Fibroblast of skin of right biceps (primary cell): ENCODE measurements at places on chromosomes 16 and 17.

GRCh38 chr16:65838001-65838400, 528.5 kb upstream of the CDH5 start:
- DNase-seq: no peak

- DNase-seq: peak; percentile 84
These were observed 39.5 kb downstream of the DYNLRB2 start for GRCh38 chr16:80580109-80580832.

GRCh38 chr17:37220607-37220953, 155.2 kb upstream of the C17orf78 start:
- DNase-seq: peak; percentile 21

GRCh38 chr17:77427391-77427991, 286.7 kb downstream of the SEC14L1 start:
- DNase-seq: peak; percentile 82

DNA sequence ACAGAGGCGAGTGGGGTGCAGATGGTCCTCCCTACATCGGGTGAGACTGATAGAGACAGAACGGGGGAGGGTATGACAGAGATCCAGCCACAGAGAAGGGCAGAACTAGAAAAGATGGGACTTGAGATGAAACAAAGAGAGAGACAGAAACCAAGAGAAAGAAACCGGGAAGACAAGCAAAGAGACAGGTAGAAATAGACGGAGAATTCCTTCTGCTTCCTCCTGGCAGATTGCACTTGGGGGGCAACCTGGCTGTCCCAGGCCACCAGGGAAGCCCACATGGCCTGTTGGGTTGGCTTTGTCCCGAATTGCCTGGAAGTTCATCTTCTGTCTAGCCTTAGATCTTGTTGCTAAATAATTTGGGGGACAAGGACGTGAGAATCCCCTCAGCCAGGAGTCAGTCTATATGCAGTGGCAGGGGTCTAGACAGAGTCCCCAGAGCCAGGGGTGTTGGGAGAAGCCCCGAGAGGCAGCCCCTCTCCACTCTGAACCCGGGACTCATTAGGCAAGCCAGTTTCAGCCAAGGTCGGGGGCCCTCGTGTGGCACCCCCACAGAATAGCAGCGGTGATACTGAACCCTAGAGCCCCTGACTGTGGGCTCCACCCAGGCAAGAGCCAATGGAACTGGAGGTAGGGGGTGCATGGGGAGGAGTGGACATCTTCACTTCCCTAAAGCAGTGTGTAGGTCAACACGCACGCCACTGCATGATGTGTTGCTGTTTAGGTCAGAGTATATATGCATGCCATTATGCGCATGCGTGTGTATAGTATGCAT, 627 bp upstream of the TSPOAP1 start:
- peak; percentile 42 for DNase-seq

- DNase-seq: no peak
These were observed 90.2 kb upstream of the ERCC4 start for GRCh38 chr16:13829697-13830299.

GRCh38 chr16:83732536-83732935, 75.2 kb upstream of the HSBP1 start:
- DNase-seq: no peak

DNA sequence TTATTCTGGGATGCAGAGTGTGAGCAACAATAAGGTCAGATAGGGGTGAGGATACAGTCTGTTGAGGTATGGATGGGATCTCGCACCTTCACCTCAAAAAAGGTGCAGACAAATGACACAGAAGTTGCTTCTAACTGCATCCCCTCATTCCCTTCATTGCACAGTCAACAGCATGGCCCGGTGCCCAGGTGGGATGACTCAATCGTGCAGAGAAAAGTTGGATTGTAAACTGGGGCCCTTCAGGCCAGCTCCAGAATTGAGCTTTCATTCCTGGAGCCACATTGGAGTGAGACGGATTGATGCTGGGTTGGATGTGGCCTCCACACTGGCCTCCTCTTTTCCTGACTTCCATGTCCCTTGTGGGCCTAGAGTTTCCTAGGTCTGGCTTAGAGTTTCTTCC, 977.4 kb downstream of the KCNJ18 start:
- no peak for DNase-seq

- DNase-seq: no peak
These were observed 21.1 kb downstream of the KCTD19 start for GRCh38 chr16:67305216-67306071.

GRCh38 chr16:26645614-26646013, 421.1 kb upstream of the C16orf82 start:
- DNase-seq: no peak
